ENCODE measurements at places on chromosomes 5 and 9.

DNA sequence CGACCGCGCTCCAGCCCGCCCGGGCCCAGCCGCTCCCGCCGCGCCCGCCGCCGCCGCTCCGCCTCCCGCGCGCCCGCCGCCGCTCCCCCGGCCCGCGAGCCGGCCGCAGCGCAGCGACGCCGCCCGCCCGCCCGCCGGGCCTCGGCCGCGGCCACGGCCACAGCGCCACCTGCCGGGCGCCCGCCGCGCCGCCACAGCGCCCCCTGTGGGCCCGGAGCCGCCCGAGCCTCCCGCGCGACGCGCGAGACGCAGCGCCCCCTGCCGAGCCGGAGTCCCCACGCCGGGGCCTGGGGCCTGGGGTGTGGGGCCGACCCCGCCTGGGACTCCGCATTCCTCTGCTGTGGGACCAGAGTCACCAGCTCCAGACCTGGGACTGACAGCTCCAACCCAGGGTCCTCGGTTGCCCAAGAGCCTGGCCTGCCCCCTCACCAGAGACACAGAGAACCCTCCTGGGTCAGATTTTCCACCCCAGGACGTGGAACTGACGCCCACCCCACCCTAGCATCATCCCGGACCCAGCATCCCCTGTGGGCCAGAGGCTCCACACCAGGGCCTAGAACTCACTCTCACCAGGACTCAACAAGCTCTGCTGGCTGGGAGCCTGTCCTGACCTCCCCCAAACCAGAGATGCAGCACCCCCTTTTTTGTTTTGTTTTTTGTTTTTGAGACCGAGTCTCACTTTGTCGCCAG is at the start of gene RAPGEF1:
RAPGEF1 (minus strand) TSS at position 118 of the 690 bp plus-strand sequence. CDS start 246 bp downstream, outside the sequence.
- peak; percentile 77 for DNase-seq

GRCh38 chr5:51860532-51861018 is 477.3 kb downstream of the ISL1 start:
- DNase-seq, result no peak

DNA sequence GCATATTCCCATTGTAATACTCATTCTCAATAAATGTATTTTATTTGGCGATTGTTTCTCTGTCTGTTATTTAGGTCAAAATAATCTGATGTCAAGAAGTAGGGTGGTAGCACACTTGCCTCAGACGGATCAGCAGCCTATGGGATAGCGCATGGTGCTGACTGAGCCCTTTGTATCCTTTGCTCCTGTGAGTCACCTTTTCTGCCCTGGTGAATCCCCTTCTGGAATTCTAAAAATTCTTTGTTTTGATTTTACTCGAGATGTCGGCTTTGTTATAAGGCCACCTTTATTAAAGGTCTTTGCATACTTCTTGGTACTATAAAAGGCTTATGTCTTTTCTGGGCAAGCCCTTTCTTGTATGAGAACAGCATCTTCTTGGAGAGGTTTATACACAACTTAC is 1187.8 kb downstream of the CDH9 start:
- no peak for DNase-seq

GRCh38 chr9:80932181-80932580 is 757.2 kb downstream of the TLE1 start:
- DNase-seq, result no peak

GRCh38 chr5:116572350-116573278 is 2.0 kb downstream of the SEMA6A start:
- DNase-seq, result no peak

- no peak for DNase-seq
These were observed 18.9 kb downstream of the CCDC187 start for GRCh38 chr9:136284951-136285350.

DNA sequence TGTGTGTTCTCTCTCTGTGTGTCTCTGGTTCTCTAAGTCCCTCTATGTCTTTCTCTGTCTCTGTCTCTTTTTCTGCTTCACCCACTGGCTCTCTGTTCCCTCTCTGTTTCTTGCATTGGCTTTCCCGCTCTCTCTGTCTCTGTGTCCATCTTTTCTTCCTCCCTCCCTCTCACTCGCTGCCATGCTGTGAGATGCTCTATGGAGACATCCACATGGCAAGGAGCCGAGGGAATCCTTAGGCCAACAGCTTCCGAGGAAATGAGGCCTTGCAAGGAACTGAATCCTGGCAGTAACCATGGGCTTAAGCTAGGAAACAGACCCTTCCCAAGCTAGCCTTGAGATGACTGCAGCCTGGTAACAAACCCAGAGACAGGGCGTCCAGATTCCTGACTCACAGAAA is 117.3 kb downstream of the BRINP1 start:
- no peak for DNase-seq

- DNase-seq, result no peak
These were observed 113.4 kb upstream of the MSX2 start for GRCh38 chr5:174610968-174611367.

- DNase-seq, result no peak
These were observed 281.3 kb upstream of the CLINT1 start for GRCh38 chr5:158140120-158140731.

DNA sequence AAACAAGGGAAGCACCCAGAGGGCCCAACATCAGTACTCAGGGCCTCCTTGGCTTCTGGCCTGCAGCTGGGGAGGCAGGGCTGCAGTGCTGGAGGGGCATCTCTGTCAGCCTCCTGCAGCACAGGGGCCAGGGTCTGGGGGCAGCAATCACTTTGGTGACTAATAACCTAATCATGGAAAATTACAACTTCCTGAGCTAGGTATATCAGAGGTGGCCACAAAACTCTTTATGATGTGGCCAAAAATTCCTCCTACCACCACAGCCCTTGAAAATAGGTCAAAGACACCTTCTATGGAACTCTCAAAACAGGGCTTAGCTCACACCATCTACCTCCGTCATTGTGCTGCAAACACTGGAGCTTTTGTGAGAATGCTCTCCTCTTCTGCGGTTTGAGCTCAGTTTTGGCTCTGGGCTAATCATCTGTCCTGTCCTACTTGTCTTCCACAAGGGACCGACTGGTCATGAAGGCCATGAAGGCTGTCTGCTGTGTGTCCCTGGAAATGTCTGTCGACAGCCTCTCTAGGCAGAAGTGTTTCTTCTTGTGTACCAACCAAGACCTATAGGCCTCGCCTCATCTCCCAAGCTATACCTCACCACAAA is 28.6 kb downstream of the CSF2 start:
- DNase-seq, result no peak

DNA sequence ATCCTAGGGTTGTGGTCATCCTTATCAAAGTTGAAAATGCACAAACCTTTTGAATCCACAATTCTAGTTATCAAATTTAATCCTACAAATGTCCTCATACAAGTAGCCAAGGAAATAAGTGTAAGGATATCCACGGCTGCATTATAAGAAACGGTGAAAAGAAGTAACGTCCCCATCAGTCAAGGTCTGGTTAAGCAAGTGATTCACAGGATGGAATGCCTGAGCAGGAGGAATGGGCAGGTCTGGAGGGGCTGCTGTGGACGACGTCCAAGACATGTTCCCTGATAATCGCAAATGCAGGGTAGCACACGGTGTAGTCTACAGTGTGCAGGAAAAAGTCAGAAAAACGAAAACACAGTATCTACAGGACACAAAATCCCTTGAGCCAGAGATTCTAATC is 118.6 kb downstream of the ADAMTS2 start:
- DNase-seq, result no peak

GRCh38 chr5:10786835-10787234 is 25.8 kb upstream of the DAP start:
- DNase-seq, result no peak

GRCh38 chr5:121987685-121988073 is 25.9 kb downstream of the SRFBP1 start:
- DNase-seq, result no peak

GRCh38 chr9:130156672-130157071 is 15.5 kb upstream of the NCS1 start:
- DNase-seq, result no peak

DNA sequence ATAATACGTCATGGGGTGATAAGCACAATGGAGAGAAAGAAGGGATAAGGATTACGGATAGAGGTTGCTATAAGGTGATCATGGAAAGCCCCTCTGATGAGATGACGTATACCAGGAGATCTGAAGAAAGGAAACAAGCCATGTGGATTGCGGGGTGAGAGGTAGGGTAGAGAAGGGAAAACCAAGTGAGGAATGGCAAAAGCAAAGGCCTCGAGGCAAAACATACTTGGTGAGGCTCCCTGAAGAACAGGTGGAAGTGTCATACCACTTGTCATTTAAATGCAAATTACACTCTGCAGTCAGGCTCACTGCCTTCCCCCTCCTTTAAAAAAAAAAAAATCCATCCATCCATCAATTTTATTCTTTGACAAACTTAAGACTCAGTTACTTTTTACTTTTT is 420.8 kb downstream of the RAB3C start:
- DNase-seq, result no peak

DNA sequence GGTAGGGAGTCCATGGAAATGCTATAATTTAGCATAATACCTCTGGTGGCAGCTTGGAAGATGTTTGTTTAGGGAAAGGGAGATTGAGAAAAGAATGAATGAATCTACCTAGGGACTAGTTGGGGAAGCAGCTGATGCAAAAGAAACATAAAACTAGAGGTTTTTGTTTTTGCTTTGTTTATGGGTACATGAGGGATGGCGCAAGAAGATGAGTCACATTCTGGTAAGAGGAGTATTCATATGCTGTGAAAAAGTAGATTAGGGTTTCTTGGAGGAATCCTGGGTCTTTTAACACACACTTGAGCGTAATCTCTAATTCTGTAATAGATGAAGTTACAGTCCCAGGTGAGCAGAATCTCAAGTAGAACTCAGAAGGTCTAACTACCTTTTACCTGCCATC is 17.1 kb downstream of the C9orf43 start:
- DNase-seq, result no peak

DNA sequence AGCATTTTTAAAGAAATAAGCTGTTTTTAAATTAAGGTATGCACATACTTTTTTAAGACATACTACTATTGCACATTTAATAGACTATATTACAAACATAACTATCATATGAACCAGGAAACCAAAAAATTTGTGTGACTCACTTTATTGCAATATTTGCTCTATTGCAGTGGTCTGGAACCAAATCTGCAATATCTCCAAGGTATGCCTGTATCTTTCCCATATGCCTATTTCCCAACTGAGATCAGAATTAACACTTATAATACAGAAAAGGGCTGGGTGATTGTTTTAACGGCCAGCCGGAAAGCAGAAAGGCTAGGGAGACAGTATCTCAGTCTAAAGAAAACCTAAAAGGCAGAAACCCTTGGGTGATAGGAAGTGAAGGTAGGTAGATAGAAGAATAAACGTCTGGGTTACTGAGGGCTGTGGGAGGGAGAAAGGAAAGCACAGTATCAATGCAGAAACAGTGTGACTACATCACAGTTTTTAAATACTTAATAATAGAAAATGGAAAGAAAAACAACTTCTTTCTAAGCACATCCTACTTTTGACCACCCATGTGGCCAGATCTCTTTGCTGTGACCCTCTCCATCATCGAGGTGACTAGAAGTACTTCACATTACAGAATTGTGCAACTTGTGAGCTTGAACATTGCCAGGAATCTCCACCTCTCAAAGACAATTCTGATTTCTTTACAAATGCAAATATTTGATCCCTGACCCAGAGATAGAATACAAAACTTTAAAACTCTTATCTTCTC is 126.4 kb downstream of the LPAR1 start:
- DNase-seq, result no peak

DNA sequence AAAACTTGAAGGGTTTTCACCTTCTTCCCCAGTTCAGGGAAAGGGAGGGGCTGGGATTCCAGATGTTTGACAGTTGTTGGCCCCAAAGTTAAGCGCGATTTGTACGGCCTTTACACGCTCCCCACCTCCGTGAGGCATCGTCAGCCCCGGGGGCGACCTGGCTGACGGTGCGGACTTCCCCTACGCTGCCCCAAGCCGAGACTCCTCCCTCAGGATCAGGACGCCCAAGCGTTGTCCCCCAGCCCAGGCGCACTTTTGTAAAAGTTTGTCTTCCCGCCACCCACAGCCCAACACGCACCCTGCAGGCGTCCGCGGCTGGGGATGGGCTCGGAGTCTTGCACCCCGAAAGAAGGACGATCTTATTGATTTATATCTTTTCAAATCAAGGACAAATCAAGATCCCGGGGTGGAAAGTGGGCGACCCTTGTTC is 713 bp downstream of the MOB3B start:
- DNase-seq, result no peak

DNA sequence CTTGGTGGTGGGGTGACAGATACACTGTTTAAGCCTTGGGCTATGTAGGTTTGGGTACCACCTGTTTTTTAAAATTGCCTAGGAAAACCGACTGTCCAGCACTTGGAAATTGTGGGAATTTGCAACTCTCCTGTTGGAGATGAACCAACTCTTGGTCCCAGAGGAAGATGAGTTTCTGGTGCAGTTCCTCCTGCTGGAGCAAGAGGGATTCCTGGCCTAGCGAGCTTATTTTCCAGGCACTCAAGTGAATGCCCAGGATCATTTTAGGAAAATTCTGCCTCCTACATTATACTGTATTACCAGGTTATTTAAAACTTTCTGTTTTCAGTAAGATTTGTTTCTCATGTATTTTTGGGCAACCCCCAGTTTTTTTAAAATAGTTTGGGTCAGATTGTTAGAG is 33.7 kb downstream of the AP3S1 start:
- DNase-seq, result no peak

GRCh38 chr5:78731884-78732283 is 83.3 kb upstream of the LHFPL2 start:
- DNase-seq, result no peak

DNA sequence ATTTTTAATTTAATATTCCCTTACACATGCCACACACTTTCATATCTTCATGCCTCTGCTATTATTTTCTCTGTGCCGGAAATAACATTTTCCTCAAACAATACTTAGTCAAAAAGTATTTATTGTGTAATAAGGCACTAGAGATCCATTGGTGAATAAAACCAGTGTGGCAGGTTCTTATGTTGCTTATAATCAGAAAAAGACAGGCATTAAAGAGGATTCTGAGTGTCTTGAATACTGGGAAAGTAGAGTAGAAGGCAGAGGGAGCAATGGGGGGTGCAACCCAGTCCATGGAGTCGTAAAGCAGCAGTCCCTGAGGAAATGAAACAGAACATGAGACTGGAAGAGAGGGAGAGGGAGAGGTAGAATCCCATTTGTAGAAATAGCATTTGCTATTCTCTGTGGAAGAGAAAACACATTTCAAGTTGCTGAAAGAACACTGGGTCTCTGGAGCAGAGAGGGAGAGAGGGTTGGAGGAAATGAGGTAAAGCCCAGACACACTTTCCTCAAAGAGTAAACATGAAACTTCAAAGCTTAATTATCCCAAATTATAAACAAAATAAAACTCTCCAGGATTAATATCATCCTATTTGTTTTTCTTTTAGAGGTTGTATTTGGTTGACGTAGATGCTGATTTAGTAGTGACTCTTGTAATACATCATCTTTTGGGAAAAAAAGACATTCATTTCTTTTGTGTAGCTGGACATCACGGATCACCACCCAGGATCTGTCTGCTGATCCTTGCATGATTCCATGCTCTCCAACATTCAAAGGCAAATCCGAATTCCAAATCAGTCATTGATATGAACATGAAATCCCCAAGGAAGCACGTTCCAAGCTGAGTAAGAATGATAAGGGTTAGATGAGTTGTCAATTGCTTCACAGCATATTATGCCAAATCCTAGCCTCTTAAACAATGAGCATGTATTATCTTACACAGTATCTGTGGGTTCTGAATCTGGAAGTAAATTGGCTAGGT is 37.4 kb upstream of the GRAMD2B start:
- no peak for DNase-seq

- DNase-seq, result no peak
These were observed 577.7 kb downstream of the EBF1 start for GRCh38 chr5:158521995-158522394.
